Activated CD4-positive, alpha-beta T cell treated with anti-CD3 and anti-CD28 coated beads, Interleukin-2, amount 50 U/mL, for 1 hour (primary cell): ENCODE measurements at places on chromosomes 5 and 9.

- no peak for DNase-seq
Observed at GRCh38 chr9:14111696-14112095, 202.2 kb downstream of the NFIB start.

- DNase-seq = no peak
Observed at GRCh38 chr9:81824802-81825730, 103.2 kb upstream of the SPATA31D4 start.

GRCh38 chr5:59757442-59757841, 136.1 kb downstream of the PDE4D start:
- no peak for DNase-seq

GRCh38 chr5:157049605-157050004, 9.3 kb downstream of the HAVCR1 start:
- DNase-seq = no peak

GRCh38 chr5:67934976-67935375, 280.6 kb upstream of the PIK3R1 start:
- DNase-seq = no peak

DNA sequence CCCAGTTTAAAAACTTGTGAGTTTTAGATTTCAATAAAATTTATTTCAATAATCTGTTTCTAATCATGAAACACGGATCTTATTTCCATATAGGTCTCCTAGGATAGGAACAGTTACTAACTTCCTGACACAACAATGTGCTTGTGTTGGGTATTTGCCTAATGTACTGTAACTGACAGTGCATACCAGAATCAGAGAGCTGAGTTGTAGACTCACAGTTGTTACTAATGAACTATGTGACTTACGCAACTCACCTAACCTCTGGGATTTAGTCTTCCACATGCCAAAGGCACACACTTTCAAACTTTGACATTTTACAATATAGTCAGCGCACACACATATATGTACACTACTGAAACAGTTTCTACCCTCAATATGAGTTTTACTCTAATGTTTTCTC, 77.7 kb downstream of the HOMER1 start:
- no peak for DNase-seq

DNA sequence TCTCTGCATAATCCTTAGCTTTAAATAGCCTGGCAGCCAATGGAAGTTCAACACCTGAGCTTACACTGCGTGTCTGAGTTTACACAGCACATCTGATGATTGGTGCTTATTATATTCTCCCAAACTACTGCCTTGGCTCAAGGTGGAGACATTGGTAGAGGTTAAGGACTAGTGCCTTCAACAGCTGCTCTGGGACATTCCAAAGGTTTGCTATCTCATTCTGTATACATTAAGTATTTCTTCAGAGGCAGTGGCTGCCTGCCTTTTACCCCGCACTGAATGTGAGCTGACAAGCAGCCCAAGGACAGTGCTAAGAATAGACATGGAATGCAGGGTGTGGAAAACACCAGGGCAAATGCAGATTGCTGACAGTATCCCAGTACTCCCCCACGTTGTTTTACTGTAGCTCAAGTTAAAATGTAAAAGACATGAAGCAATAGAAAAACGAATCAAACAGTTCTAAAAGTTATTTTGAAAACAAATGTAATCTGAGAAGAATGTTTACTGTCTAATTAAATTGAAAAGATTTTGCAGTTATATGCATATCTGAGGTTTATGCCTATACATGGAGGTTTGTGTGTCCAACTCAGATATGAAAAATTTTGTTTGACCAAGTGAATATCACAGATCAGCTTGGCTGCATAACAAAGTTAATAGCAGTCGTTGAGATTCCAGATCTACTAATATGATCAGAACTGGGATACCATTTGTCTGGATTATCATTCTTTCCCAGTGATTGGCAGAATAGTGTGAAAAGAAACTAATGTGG, 1.8 kb downstream of the HSPB3 start:
- no peak for DNase-seq

- no peak for DNase-seq
Observed at GRCh38 chr5:117455236-117456233, 880.9 kb upstream of the SEMA6A start.

GRCh38 chr9:68672625-68673024, 32.4 kb upstream of the PIP5K1B start:
- DNase-seq = no peak

DNA sequence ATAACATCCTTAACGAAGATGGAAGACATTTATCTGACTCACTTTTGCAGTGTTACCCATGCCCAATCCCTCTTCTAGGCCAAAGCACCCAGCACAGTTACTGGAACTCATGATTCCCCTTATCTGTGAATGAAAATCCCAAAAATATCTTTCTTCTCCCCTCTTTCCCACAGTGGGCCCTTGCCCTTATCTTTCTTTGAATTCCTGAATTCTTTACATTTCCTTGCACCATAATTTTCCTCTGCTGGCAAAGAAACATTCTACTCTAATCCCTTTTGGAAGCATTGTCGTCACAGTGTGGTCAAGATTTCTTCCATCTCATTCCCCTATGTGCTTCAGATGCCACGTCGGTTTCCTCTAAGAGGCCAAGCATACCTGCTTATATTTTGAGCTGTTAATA, 135.9 kb upstream of the LIFR start:
- no peak for DNase-seq

DNA sequence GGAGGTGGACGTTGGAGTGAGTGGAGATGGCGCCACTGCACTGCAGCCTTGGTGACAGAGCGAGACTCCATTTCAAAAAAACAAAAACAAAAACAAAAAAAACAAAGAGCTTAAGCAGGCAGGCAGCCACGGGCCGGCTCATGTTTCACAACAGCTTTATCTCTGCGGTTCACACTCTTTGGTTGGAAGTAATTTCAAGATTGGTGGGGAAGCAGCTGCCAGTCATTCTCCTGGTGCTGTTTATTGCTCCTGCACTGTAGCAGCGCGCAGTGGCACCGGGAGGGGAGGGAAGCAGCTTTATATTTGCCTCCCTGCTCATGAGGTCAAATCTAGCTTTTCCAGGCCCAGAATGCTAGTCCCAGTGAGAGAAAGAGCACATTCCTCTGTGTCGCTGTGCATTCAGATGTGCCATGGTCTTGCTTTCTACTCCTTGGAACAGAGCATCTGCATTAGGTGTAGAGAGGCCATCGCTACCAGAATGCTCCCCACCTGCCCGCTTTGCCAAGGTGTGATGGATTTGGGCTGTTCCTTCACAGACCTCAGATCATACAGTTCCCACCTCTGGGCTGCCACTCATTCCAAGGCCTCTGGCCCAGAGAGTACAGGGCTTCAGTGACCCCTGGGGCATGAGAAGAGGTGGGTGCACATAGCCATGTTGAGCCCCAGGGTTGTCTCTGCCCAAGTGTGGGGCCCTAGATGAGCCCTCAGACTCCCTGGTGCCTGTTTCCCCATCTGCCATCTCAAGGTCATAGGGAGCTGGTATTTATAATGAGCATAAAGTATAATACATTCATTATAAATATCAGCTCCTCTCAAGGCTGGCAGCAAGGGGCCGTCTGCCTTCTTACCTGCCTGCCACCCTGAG, 270.4 kb downstream of the MED10 start:
- no peak for DNase-seq

DNA sequence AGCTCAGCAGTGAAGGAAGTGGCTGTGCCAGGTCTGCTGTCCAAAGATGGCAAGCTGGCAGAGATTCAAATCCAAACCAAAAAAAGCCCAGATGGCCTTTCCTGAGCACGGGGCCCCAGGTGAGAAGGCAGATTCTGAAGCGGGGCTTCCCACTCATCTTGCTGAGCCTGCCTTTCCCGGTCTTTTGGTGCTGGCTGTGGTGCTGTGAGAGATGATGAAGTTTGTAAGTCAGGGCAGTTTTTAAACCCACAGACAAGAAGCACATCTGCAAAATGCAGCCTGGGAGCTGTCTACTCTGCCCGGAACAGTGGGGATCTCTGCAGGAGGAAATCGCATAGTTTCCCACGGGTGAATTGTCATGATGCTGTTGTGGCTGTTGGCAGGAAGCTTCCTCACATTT, 85.0 kb upstream of the IRX4 start:
- no peak for DNase-seq

- DNase-seq = no peak
Observed at GRCh38 chr9:34653151-34654072, 1.4 kb downstream of the IL11RA start.

- DNase-seq = no peak
Observed at GRCh38 chr5:150144246-150144801, 11.3 kb downstream of the PDGFRB start.

GRCh38 chr9:125707472-125707804, 430 bp upstream of the MAPKAP1 start:
- DNase-seq = no peak

GRCh38 chr9:88746029-88746742, 211.2 kb downstream of the NXNL2 start:
- DNase-seq = no peak

GRCh38 chr9:124222918-124223720, 34.6 kb upstream of the NEK6 start:
- no peak for DNase-seq

DNA sequence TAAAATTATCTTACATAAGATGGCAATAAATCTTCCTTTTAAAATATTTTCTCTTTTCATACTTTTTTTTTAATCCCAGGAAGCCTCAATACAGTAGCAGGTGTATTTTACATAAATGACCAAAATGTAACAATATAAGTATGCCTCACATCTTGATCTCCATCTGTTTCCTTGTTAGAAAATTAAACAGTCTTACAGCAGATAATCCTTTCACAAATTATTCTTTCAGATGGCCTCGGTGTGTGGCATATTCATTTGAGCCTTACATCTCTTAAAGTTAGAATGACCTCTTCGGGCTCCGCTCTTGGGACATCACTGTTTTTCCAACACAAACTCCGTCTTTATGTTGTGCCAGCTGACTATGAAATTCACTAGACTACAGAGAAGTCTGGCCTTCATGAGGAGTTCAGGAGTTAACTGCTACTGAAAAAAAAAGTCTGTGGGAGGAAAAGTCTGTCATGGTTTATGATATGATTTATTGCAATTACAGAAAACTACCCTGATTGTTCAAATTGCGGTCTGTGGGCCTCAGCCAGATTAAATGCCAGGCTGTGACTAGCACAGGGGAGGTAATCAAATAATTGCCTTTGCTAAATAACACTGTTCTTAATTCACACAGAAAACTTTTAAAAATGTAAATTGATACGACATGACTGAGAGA, 292.9 kb upstream of the PUM3 start:
- DNase-seq = no peak

GRCh38 chr9:134601764-134602163, 39.8 kb upstream of the COL5A1 start:
- DNase-seq = no peak

GRCh38 chr5:96927008-96927407, 8.9 kb upstream of the LNPEP start:
- no peak for DNase-seq

DNA sequence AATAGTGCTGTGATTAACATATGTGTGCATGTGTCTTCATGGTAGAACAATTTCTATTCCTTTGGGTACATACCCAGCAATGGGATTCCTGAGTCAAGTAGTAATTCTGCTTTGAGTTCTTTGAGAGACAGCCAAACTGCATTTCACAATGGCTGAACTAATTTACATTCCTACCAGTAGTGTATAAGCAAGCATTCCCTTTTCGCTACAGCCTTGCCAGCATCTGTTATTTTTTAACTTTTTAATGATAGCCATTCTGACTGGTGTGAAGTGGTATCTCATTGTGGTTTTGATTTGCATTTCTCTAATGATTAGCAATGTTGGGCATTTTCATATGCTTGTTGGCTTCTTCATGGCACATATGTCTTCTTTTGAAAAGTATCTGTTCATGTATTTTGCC, 308.5 kb downstream of the ARRDC3 start:
- DNase-seq = no peak

- no peak for DNase-seq
Observed at GRCh38 chr5:40871177-40871576, 30.0 kb downstream of the CARD6 start.

GRCh38 chr5:45521067-45521466, 175.1 kb downstream of the HCN1 start:
- DNase-seq = no peak

DNA sequence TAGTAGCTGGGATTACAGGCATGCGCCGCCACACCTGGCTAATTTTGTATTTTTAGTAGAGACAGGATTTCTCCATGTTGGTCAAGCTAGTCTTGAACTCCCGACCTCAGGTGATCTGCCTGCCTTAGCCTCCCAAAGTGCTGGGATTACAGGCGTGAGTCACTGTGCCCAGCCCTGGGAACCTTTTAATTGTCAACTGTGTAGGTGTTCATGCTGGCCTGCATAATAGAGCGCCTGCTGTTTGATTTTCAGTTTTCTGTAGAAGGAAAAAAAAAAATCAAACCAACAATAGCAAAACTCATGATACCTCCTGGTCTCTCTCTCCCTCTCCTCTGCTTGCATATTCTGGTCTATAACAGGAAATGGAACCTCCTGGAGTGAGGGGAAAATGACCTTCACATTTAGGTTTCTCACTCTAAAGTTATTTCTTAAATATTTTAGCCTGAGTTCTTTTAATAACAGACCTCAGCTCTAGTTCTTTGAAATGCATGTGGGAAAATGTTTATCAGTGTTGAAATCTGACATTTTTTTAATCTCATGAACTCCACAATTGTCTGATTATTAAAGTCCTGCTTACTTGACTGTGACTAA, 51.7 kb downstream of the EXOSC2 start:
- no peak for DNase-seq

- DNase-seq = no peak
Observed at GRCh38 chr5:94196953-94197352, 421.5 kb downstream of the KIAA0825 start.

GRCh38 chr5:22852807-22853660, at the start of gene CDH12:
Gene CDH12, minus strand, starts transcription at chr5:22853344.
- no peak for DNase-seq

DNA sequence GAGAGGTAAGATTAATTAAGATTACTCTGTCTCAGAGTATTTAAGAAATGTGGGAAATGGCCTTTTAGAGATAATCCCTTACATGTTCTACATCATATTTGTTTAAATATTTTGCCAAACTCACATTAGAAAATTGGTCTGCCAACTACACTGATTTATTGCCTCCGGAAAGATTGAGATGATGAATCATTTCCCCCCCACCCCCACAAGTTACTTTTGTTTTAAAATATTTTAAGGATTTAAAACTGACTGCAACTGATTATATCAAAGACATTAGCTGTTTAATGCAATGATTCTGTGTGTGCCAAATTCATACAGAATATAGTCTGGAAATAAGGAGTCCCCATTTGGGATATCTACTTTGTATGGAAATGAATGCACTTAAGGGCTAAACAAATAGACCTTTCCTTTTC, 674.4 kb downstream of the PRR16 start:
- DNase-seq = no peak

GRCh38 chr5:139468421-139468931, 2.3 kb upstream of the SMIM33 start:
- DNase-seq = no peak

DNA sequence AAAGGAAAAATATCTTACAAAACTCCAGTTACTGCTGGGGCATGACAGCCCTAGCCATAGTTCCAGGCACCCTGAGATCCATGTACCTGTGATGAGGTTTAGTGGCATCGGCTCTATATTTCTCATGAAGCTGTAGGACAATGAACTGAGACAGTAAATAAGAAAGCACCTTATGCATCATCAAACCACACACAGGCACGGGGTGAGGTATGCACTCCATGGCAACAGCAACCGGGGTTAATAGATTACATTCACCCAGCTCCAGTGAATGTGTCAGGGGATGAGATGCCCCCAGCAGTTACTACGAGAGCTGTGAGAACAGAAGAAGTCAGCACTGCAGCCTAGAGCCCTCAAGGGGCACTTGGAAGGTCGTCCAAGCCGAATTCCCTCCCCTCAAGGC, 162.0 kb upstream of the S1PR3 start:
- no peak for DNase-seq
